Activated T-helper 2 cell treated with anti-CD3 and anti-CD28 coated beads, Interferon-gamma antibody, Interleukin-2, Interleukin-4, amounts not matched to agents 10 μg/mL and 5 μg/mL and 100 μg/mL, durations not matched to agents 14 hours and 24 hours and 36 hours (primary cell): ENCODE measurements at places on chromosomes 5 and 9. TPM values are rescaled to one million over a fixed set of nuclear protein-coding genes. Genes with fewer than 3 reads are reported as not detected.
A peak's percentile ranks its signal among the peaks of the same experiment; 100 is the strongest.

Gene MAST4
- 5.4 and 6.1 TPM in 2 replicates for total RNA-seq

Gene NRARP
- 9.3 and 11.2 TPM in 2 replicates for total RNA-seq

Gene C9
- not detected in 2 replicates for total RNA-seq

Gene KCNV2
- total RNA-seq, result not detected in 2 replicates

Gene FCHO2
- total RNA-seq, result 1.3 and 1.6 TPM in 2 replicates

Gene GPR150
- total RNA-seq, result 0.11 and 0.14 TPM in 2 replicates

Gene BRINP1
- not detected in 2 replicates for total RNA-seq

Gene SLC4A9
- total RNA-seq, result 0.18 TPM in 1 of 2 replicates, not detected in the other

Gene C9orf43
- 0.48 TPM in 2 replicates for total RNA-seq

DNA sequence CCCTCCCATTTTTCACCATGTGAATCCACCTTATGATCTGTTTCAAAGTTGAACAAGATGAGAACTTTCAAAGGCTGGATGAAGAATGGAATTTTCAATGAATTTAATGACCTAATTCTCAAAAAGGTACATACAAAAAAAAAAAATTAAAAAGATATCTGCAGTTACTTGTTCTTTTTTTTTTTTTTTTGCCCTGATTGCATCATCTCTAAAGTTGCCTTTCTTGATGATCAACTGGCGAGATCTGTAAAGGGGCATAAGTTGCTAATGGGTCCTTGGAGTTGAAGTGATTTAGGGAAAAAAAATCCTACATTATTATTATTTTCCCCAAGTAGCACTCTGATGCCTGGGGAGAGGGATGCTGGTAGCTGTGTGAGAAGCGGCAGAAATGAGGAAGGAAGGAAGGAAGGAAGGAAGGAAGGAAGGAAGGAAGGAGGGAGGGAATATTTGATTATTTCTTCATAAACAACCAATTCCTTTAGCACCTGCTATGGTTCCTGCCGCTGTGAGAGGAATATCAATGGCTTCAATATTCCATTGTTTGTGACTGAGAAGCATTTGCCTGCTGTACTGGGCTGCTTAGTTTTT is 48.8 kb upstream of the CD180 start:
- peaks cover 1% of the 10 kb centered on the region for H3K27me3 ChIP-seq
- peaks cover 10% of the 10 kb centered on the region for H3K4me1 ChIP-seq
- H3K27ac ChIP-seq, result no peak overlapping the region
- no peaks in the 10 kb centered on the region for H3K36me3 ChIP-seq
- DNase-seq, result no peak

- H3K36me3 ChIP-seq, result no peaks in the 10 kb centered on the region
- DNase-seq, result no peak
- no peak overlapping the region for H3K27ac ChIP-seq
- H3K27me3 ChIP-seq, result peaks cover 4% of the 10 kb centered on the region
- H3K4me1 ChIP-seq, result peaks cover 3% of the 10 kb centered on the region
- no peak overlapping the region for H3K4me3 ChIP-seq
These were observed 204.6 kb downstream of the PCSK1 start for GRCh38 chr5:96228408-96228807.

GRCh38 chr5:14211818-14212803 is 69.0 kb downstream of the TRIO start:
- H3K27ac ChIP-seq, result no peak overlapping the region
- no peaks in the 10 kb centered on the region for H3K36me3 ChIP-seq
- DNase-seq, result no peak
- no peak overlapping the region for H3K4me3 ChIP-seq

DNA sequence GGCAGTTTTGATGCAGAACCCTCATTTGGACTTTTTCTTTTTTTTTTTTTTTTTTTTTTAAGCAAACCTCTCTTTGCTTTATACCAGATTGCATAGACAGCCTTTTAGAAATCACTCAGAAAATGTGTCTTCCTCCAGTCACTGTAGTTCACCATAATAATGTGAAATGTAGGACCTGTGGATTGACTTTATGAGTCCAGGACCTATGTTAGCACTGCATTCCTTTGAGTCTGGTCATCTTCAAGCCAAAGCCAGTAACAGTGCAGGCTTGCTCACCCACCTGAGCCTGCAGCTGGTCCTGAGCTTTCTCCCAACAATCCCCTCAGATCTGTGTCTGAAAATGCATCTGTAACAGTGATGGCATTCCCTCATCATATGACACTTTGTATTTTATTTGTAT is 110.7 kb upstream of the NFIL3 start:
- H3K27me3 ChIP-seq, result peaks cover 27% of the 10 kb centered on the region
- DNase-seq, result no peak
- no peaks in the 10 kb centered on the region for H3K36me3 ChIP-seq
- H3K4me3 ChIP-seq, result no peak overlapping the region

- no peak overlapping the region for H3K4me3 ChIP-seq
- no peak overlapping the region for H3K27ac ChIP-seq
- no peaks in the 10 kb centered on the region for H3K4me1 ChIP-seq
- no peaks in the 10 kb centered on the region for H3K36me3 ChIP-seq
- no peak for DNase-seq
- H3K27me3 ChIP-seq, result no peaks in the 10 kb centered on the region
These were observed 324.7 kb upstream of the GRAMD2B start for GRCh38 chr5:126098330-126099017.

GRCh38 chr5:76953551-76954382 is 922 bp downstream of the CRHBP start:
- peaks cover 61% of the 10 kb centered on the region for H3K27me3 ChIP-seq
- no peaks in the 10 kb centered on the region for H3K36me3 ChIP-seq
- H3K27ac ChIP-seq, result no peak overlapping the region

- H3K36me3 ChIP-seq, result no peaks in the 10 kb centered on the region
- no peak for DNase-seq
- H3K4me3 ChIP-seq, result no peak overlapping the region
- H3K4me1 ChIP-seq, result peaks cover 22% of the 10 kb centered on the region
- no peak overlapping the region for H3K27ac ChIP-seq
- H3K27me3 ChIP-seq, result no peaks in the 10 kb centered on the region
These were observed 79.8 kb upstream of the KLF9 start for GRCh38 chr9:70494221-70494620.

DNA sequence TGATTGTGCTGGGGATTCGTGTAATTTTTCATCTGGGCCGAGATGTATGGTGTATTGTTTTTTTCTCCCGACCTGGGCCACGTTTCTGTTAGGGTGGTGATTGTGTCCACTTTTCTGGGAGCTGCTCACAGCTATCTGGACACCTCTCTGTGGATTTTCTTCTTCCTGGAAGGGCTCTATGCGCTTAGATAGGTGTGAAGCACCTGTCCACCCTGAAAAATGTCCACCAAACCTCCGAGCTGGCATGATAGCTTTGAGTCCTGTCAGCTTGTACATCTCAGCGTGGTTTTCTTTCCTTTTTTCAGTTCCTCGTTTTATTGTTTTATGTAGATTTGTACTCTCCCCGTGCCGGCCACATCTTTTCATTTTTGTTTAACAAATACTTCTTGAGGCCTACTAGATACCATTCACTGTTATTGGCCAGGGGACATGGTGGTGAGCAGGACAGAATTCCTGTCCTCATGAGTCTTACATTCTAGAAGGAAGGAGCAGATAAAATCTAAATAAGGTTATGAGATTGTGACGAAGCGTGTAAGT is 1.1 kb downstream of the UGCG start:
- H3K27ac ChIP-seq, result no peak overlapping the region
- no peak overlapping the region for H3K4me3 ChIP-seq
- DNase-seq, result peak; percentile 12
- peaks cover 3% of the 10 kb centered on the region for H3K27me3 ChIP-seq
- peaks cover 4% of the 10 kb centered on the region for H3K4me1 ChIP-seq
- H3K36me3 ChIP-seq, result no peaks in the 10 kb centered on the region

DNA sequence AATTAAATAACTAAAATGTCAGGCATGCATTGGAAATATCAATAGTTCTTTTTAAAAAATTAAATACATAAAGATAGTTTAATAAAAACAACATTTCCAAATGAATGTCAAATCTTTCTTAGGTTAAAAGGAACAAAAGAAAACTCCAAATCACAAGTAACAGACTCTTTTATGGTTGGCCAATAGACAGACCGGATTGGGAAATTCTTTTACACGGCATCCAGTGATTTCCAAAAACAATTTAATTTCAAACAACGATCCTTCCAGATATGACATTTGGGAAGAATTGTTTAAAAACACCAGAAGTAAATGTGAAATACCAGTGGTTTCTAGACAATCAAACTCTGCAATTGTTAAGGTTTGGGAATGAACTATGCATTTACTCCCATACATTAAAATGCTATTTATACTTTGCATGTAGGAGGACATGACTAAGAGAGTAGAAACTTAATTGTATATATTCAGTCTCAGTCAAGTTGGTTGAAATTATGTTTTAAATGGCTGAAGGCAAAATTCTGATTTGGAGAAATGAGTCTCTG is 32.8 kb downstream of the ZNF474 start:
- H3K4me1 ChIP-seq, result no peaks in the 10 kb centered on the region
- peaks cover 2% of the 10 kb centered on the region for H3K27me3 ChIP-seq
- no peak overlapping the region for H3K4me3 ChIP-seq
- DNase-seq, result no peak

GRCh38 chr5:170739446-170739845 is 44.1 kb upstream of the GABRP start:
- no peaks in the 10 kb centered on the region for H3K36me3 ChIP-seq
- H3K27ac ChIP-seq, result no peak overlapping the region
- peaks cover 12% of the 10 kb centered on the region for H3K27me3 ChIP-seq
- DNase-seq, result no peak
- H3K4me3 ChIP-seq, result no peak overlapping the region

GRCh38 chr9:2229109-2229721 is 214.1 kb downstream of the SMARCA2 start:
- no peak overlapping the region for H3K4me3 ChIP-seq
- no peaks in the 10 kb centered on the region for H3K4me1 ChIP-seq
- no peaks in the 10 kb centered on the region for H3K27me3 ChIP-seq
- no peaks in the 10 kb centered on the region for H3K36me3 ChIP-seq
- H3K27ac ChIP-seq, result no peak overlapping the region

DNA sequence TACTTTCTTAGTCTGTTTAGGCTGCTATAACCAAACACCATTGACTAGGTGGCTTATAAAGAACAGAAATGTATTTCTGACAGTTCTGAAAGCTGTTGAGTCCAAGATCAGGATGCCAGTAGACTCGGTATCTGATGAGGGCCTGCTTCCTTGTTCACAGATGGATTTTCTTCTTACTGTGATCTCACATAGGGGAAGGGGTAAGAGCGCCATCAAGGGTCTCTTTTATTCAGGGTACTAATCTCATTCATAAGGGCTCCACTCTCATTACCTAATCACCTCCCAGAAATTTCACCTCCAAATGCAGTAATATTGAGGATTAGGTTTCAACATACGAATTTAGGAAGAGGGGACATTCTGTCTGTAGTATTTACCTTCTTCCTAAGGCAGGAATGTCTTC is 384.0 kb upstream of the DMAC1 start:
- no peak overlapping the region for H3K4me3 ChIP-seq
- H3K27me3 ChIP-seq, result no peaks in the 10 kb centered on the region
- H3K4me1 ChIP-seq, result peaks cover 15% of the 10 kb centered on the region
- DNase-seq, result no peak
- H3K36me3 ChIP-seq, result no peaks in the 10 kb centered on the region

DNA sequence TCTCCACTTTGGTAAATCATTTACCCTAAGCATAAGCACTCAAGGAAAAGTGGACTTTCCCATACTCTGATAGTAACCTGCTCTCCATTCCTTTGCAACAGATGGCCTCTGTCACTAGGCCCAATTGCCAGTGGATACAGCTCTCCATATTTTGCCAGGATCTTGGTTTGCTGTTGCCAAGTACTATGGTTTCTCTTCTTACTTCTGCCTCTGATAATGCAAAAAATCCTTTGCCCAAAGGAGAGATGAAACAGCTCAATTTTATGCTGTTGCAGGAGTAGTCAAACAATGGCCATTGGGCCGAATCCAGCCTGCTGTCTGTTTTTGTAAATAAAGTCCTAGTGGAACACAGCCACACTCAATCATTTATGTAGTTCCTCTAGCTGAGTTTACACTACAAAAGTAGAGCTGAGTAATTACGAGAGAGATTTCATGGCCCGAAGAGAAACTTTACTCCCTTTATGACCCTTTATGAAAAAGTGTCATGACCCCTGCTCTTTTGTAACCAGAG is 92.5 kb downstream of the HTR4 start:
- peaks cover 10% of the 10 kb centered on the region for H3K27me3 ChIP-seq
- H3K4me1 ChIP-seq, result no peaks in the 10 kb centered on the region
- H3K36me3 ChIP-seq, result no peaks in the 10 kb centered on the region
- no peak for DNase-seq

DNA sequence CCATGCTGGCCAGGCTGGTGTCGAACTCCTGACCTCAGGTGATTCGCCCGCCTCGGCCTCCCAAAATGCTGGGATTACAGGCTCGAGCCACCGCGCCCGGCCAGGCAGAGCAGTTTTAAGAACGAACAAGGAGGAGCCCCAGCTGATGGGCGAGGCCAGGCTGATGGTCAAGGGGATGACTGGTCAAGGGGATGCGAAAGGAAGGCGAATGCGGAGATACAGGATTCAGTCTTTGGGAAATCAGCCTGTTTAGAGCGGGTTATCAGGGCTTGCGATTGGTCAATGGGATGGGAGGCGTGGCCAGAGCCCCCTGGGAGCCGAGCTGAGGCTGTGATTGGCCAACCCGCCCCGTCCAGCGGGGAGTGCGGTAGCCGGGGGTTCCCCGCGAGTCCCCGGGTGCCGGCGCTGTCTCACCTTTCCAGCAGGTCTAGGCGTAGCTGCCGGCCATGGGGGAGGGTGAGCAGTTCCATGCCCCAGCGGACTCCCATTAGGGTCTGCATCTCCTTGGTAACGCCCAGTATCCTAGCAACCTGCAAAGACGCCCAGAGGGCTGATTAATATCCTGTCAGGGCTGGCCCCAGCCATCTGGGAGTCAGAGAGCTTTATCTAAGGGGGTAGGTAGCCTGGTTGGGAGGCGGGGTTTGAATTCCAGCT is 7.5 kb upstream of the TOR2A start:
- DNase-seq, result no peak
- H3K36me3 ChIP-seq, result peaks cover 49% of the 10 kb centered on the region
- H3K4me1 ChIP-seq, result no peaks in the 10 kb centered on the region

GRCh38 chr9:71306134-71306533 is 184.7 kb upstream of the TRPM3 start:
- no peaks in the 10 kb centered on the region for H3K4me1 ChIP-seq
- no peak overlapping the region for H3K27ac ChIP-seq
- no peaks in the 10 kb centered on the region for H3K36me3 ChIP-seq
- H3K27me3 ChIP-seq, result no peaks in the 10 kb centered on the region
- no peak for DNase-seq
- H3K4me3 ChIP-seq, result no peak overlapping the region
